ENCODE measurements at places on chromosomes 3 and 15. TPM values are rescaled to one million over a fixed set of nuclear protein-coding genes. Genes with fewer than 3 reads are reported as not detected.

Gene OR5H1
- total RNA-seq, result not detected

Gene PRSS50
- total RNA-seq, result not detected

Gene CRABP1
- total RNA-seq, result not detected

Gene CYFIP1
- total RNA-seq, result 61.4 TPM

Gene WDR73
- total RNA-seq, result 31.0 TPM

Gene GASK1A
- total RNA-seq, result 1.1 TPM

Gene TEX55
- total RNA-seq, result not detected

Gene PFKFB4
- 18.2 TPM for total RNA-seq

Gene CLDN1
- 26.6 TPM for total RNA-seq

Gene PPM1M
- 2.6 TPM for total RNA-seq

Gene ADGRG7
- total RNA-seq, result under 0.01 TPM

Gene CHST2
- 2.9 TPM for total RNA-seq

Gene RPL4
- total RNA-seq, result 4,509 TPM

Gene GOLGA6L1
- not detected for total RNA-seq

Gene MINAR1
- 0.26 TPM for total RNA-seq

Gene XCR1
- under 0.01 TPM for total RNA-seq

Gene PLCH1
- 0.26 TPM for total RNA-seq

Gene MNS1
- total RNA-seq, result not detected

Gene KIF7
- 1.3 TPM for total RNA-seq

Gene TMOD3
- total RNA-seq, result 99.5 TPM

Gene PPP4R2
- 117 TPM for total RNA-seq

Gene CPNE9
- total RNA-seq, result not detected

Gene AADACL2
- total RNA-seq, result not detected

Gene SYNM
- 0.26 TPM for total RNA-seq

Gene TMEM158
- total RNA-seq, result 1.3 TPM

Gene PROK2
- total RNA-seq, result not detected

Gene PLSCR4
- total RNA-seq, result 0.26 TPM

Gene TP63
- total RNA-seq, result 122 TPM

Gene PRICKLE2
- total RNA-seq, result 2.4 TPM

Gene LEKR1
- total RNA-seq, result under 0.01 TPM

Gene CSPG4
- total RNA-seq, result 6.3 TPM

Gene SEMA3F
- 35.5 TPM for total RNA-seq

Gene STOML1
- 8.6 TPM for total RNA-seq

Gene LRRC31
- total RNA-seq, result not detected

Gene CATSPER2
- 4.7 TPM for total RNA-seq

Gene ARHGEF26
- 0.64 TPM for total RNA-seq

Gene CLDN18
- not detected for total RNA-seq

Gene BTLA
- total RNA-seq, result not detected

Gene NPAP1
- not detected for total RNA-seq

Gene RLBP1
- total RNA-seq, result not detected

Gene MEX3B
- 0.79 TPM for total RNA-seq

Gene PCOLCE2
- 1.1 TPM for total RNA-seq

Gene MUC4
- total RNA-seq, result 0.26 TPM

Gene CPA3
- not detected for total RNA-seq

Gene ELL3
- 23.2 TPM for total RNA-seq

Gene XPC
- total RNA-seq, result 25.3 TPM

Gene DUOXA2
- not detected for total RNA-seq

Gene NME9
- not detected for total RNA-seq

Gene TGM5
- 1.8 TPM for total RNA-seq

Gene NTRK3
- not detected for total RNA-seq

Gene HLTF
- total RNA-seq, result 12.9 TPM

Gene ZNF774
- total RNA-seq, result 3.3 TPM

Gene ZMYND10
- 0.13 TPM for total RNA-seq

Gene EHD4
- total RNA-seq, result 21.1 TPM

Gene GSK3B
- total RNA-seq, result 60.8 TPM

Gene SLC9A9
- 1.4 TPM for total RNA-seq

Gene PCNP
- 178 TPM for total RNA-seq

Gene GLT8D1
- 54.3 TPM for total RNA-seq
